ENCODE measurements at places on chromosomes 7 and 10. TPM values are rescaled to one million over a fixed set of nuclear protein-coding genes. Genes with fewer than 3 reads are reported as not detected.

Gene CRHR2
- not detected for total RNA-seq

Gene NPY4R
- not detected for total RNA-seq

Gene IL15RA
- total RNA-seq, result 0.40 TPM

Gene SPDYE2B
- total RNA-seq, result not detected

Gene CFTR
- not detected for total RNA-seq

Gene TAC1
- total RNA-seq, result not detected

Gene CASTOR2
- 25.4 TPM for total RNA-seq

Gene STEAP1B
- 1.3 TPM for total RNA-seq

Gene VWA2
- total RNA-seq, result not detected
